ENCODE measurements at places on chromosomes 7 and 10. TPM values are rescaled to one million over a fixed set of nuclear protein-coding genes. Genes with fewer than 3 reads are reported as not detected.

The VGF gene
- total RNA-seq, result not detected

The STAG3 gene
- total RNA-seq, result 0.17 TPM

The OR6V1 gene
- not detected for total RNA-seq

The DRGX gene
- not detected for total RNA-seq

The CHRM2 gene
- total RNA-seq, result not detected

The NUTM2E gene
- total RNA-seq, result not detected

The FGFBP3 gene
- total RNA-seq, result 0.34 TPM

The GPRIN2 gene
- 0.09 TPM for total RNA-seq

The ZNF239 gene
- total RNA-seq, result 0.51 TPM

The STAMBPL1 gene
- 1.4 TPM for total RNA-seq

The TCF7L2 gene
- 2.9 TPM for total RNA-seq

The ZNF862 gene
- total RNA-seq, result 12.1 TPM

The PAX4 gene
- not detected for total RNA-seq

The PPP1R17 gene
- total RNA-seq, result not detected

The LAMB4 gene
- total RNA-seq, result 0.23 TPM

The GJC3 gene
- 0.42 TPM for total RNA-seq

All from dermis blood vessel endothelial cell (primary cell).